ENCODE measurements at places on chromosomes 4 and X. TPM values are rescaled to one million over a fixed set of nuclear protein-coding genes. Genes with fewer than 3 reads are reported as not detected.

Gene PDZD4
- polyA plus RNA-seq: 0.82 TPM

Gene LIMCH1
- 133 TPM for polyA plus RNA-seq

Gene APELA
- not detected for polyA plus RNA-seq

Gene SMIM43
- 0.47 TPM for polyA plus RNA-seq

Gene C1QTNF7
- 0.06 TPM for polyA plus RNA-seq

Gene USP17L19
- not detected for polyA plus RNA-seq

Gene ARSH
- not detected for polyA plus RNA-seq

Gene MMRN1
- not detected for polyA plus RNA-seq

Gene MMGT1
- polyA plus RNA-seq: 21.1 TPM

Gene SPANXD
- polyA plus RNA-seq: not detected

Gene SRPK3
- polyA plus RNA-seq: 1.1 TPM

Gene MAGEB2
- not detected for polyA plus RNA-seq

Gene MAGEA2B
- polyA plus RNA-seq: not detected

Gene ODAPH
- not detected for polyA plus RNA-seq

Gene PABPC5
- 0.99 TPM for polyA plus RNA-seq

Gene XAGE1A
- polyA plus RNA-seq: not detected

Gene CLDN22
- polyA plus RNA-seq: 0.07 TPM

Gene HTN3
- not detected for polyA plus RNA-seq

Gene FGF16
- not detected for polyA plus RNA-seq

Gene ACE2
- not detected for polyA plus RNA-seq

Gene PRDM8
- polyA plus RNA-seq: 2.7 TPM

Gene RAB41
- not detected for polyA plus RNA-seq

Gene CRLF2
- polyA plus RNA-seq: not detected

Gene VCX
- not detected for polyA plus RNA-seq

Gene ZNF330
- polyA plus RNA-seq: 33.6 TPM

Gene SEPTIN11
- polyA plus RNA-seq: 638 TPM

Gene SYP
- 0.07 TPM for polyA plus RNA-seq

Gene STOX2
- polyA plus RNA-seq: 0.27 TPM

Gene OPHN1
- 5.9 TPM for polyA plus RNA-seq

Gene DGAT2L6
- not detected for polyA plus RNA-seq

Gene TMPRSS11F
- polyA plus RNA-seq: not detected

Gene CLGN
- polyA plus RNA-seq: not detected

Gene MAP3K15
- 0.07 TPM for polyA plus RNA-seq

Gene DSPP
- polyA plus RNA-seq: not detected

Gene SLC26A1
- 0.09 TPM for polyA plus RNA-seq

Gene NDP
- polyA plus RNA-seq: not detected

Gene TBC1D9
- 12.0 TPM for polyA plus RNA-seq

Gene DAPP1
- polyA plus RNA-seq: not detected

Gene IGSF1
- not detected for polyA plus RNA-seq

Gene ADGRG2
- polyA plus RNA-seq: 0.07 TPM

Gene NUDT10
- 0.15 TPM for polyA plus RNA-seq

Gene ZCCHC18
- 3.2 TPM for polyA plus RNA-seq

Gene RPL10
- polyA plus RNA-seq: 7,037 TPM

Gene NPNT
- polyA plus RNA-seq: not detected

Gene GPR34
- not detected for polyA plus RNA-seq

Gene CENPVL1
- not detected for polyA plus RNA-seq

Gene BBS7
- polyA plus RNA-seq: 15.0 TPM

Gene CTSO
- polyA plus RNA-seq: 14.1 TPM

Gene RHOXF2B
- not detected for polyA plus RNA-seq

Gene GPR119
- not detected for polyA plus RNA-seq

Gene CT45A9
- polyA plus RNA-seq: not detected

Data from BJ (cell line).